Activated T-cell treated with anti-CD3 and anti-CD28 coated beads for 48 hours (primary cell): ENCODE measurements at places on chromosomes 11 and 22.

GRCh38 chr11:8022876-8023275, 35.7 kb downstream of the EIF3F start:
- no peak for DNase-seq

GRCh38 chr11:624705-625635, at the start of gene CDHR5:
Gene CDHR5, minus strand, starts transcription at chr11:624955. Its CDS starts 53 bp downstream, at chr11:624902.
- no peak for DNase-seq

DNA sequence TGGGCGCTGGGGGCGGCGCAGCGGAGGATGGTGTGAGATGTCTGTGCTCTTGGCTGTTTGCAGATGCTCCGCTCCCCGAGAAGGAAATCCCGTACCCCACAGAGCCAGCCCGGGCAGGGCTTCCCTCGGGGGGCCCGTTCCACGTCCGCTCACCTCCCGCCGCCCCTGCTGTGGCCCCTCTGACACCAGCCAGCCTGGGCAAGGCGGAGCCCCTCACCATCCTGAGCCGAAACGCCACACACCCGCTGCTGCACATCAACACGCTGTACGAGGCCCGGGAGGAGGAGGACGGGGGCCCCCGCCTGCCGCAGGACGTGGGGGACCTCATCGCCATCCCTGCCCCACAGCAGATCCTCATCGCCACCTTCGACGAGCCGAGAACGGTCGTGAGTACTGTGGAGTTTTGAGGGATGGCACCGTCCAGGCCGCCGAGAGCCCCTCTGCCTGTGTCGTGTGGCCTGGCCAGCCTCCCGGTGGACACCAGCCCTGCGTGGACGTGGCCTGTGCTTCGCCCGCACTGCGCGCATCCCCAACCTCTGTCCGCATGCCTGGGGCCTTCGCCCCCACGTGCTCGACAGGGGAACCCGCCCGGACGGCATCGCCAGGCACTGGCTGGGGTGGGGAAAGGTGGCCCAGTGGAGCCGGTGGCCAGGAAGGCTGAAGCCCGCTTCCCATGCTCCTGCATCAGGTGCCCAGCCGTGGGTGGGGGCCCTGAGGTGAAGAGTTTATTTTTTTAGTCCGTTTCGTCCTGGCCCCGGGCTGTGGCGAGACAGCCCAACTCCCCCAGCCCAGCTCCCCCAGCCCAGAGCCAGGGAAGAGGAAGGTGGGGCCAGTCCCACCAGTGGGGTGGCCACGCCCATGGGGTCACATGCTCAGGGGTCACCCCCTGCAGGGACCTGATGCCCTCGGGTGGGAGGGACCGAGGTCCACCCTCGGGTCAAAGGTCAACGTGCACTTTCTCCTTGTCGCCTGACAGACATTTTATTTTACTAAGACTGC, 6.5 kb upstream of the TRABD start:
- DNase-seq, result no peak

DNA sequence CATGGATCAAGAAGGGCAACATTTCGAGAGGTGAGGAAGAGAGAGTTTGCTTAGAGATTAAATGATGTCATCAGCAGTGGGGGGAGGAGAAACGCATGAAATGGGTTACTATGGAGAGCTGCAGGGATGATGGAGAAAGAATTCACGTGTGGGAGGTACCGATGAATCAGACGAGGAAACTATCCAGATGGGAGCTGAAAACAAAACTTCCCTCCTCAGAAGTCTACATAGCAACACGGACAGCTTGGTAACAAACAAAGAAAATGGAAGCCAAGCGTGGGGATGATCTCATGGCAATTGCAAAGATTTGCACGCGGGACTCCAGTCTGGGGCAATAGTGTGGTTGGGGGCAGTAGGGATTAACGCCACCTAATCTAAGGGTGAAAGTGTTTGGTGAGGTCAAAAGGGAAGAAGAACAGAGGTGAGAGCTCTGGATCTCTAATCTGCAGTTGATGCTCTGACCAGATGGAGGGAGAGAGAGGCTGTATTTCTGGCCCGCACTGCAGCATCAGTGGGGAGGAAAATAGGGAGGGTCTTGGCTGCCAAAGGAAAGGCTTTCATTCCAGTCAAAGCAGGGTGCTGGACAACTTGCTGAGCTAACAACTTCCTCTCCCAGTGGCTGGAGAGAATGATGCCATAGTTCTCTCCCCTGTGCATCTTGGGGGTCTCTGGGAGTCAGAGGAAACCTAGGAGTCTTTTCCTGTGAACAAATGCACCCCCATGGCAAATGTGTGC, 43.4 kb upstream of the CSNK2A3 start:
- no peak for DNase-seq

GRCh38 chr11:27188696-27189095, 148.1 kb downstream of the BBOX1 start:
- DNase-seq, result no peak

GRCh38 chr11:105829084-105829483, 193.0 kb downstream of the MSANTD4 start:
- no peak for DNase-seq

- no peak for DNase-seq
These were observed 1251.7 kb upstream of the RAG2 start for GRCh38 chr11:37849706-37850105.

GRCh38 chr11:64590763-64591221, at the start of gene SLC22A12:
Gene SLC22A12, plus strand, starts transcription at chr11:64591220. Its CDS starts 337 bp downstream, at chr11:64591557.
- DNase-seq, result no peak

DNA sequence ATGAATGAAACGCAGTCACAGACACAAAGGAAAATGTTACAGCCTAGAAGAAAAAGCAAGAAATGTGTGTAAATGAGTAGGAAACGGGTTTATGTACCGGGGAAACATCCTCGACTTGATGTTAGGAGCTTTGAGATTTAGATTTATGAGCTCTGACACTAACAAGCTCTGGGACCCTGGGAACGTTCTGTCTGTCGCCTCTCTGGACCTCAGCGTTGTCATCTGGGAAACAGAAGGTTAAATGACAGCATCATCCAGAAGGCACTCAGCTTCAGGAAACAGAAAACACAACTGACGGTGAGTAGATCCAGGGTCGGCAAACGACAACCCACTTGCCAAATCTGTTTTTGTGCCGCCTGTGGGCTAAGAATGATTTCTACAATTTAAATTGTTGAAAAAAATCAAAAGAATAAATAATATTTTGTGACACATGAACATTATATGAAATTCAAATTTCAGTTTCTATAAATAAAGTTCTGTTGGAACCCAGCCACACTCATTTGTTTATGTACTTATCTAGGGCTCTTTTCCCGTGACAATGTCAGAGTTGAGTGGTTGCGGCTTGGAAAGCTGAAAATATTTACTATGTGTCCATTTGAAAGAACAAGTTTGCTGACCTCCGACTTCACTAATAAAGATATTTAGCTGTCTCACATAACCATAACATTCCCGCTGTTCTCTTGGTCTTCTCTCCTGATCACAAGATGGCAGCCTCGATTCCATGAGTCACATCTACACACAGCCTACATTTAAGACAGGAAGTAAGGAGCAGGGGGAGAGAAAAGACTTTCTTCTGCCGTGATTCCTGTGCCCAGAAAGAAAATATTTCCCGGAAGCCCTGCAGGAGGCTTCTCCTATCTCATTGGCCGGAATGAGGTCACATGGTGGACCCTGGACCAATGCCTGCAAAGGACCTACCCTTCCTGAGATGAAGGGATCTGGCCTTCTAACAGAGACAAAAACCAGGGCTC, 47.1 kb upstream of the SYT13 start:
- no peak for DNase-seq
